CD4-positive, alpha-beta T cell treated with Interleukin-15 for 4 hours (primary cell): ENCODE measurements at places on chromosomes 2 and 18.
A peak's percentile ranks its signal among the peaks of the same experiment; 100 is the strongest.

DNA sequence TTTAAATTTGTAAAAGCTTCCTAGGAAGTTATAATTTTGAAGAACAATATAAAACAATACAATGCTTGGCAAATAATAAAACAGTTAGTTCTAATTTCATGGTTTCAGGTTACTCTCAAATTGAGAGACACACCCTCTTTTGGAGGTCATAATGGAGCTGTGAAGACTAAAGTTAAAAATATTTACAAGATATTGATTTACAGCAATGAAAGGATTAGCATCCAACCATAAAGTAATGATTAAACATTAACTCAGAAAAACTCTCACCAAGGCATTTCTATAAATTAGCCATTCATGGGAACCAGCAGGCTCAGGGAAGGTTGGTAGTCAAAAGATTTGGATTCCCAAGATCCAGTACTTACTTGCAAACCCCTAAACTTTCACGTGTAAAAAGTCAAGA is 6.4 kb downstream of the DPP4 start:
- DNase-seq = no peak

- no peak for DNase-seq
These were observed 199.9 kb downstream of the HDAC4 start for GRCh38 chr2:239200646-239201530.

GRCh38 chr18:55566456-55566935 is 21.5 kb downstream of the TCF4 start:
- DNase-seq = no peak

DNA sequence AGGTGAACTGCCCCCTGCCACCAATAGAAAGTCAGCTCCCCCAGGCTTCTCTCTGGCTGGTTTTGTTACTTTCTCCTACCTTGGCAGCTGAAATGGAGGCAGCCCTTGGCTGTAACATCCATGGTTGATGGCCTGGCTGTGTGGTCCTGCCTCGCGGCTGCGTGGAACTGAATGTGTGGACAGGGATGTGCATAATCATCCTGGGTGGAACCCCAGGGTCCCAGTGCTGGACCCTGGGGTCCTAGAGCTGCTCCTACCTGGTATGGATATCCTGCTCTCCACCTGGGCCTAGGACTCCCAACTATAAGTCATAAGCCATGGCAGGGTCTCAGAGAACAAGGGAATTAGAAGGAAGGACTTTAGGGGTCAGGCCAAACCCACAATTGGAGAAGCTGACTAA is 93.5 kb downstream of the CAPN13 start:
- no peak for DNase-seq

DNA sequence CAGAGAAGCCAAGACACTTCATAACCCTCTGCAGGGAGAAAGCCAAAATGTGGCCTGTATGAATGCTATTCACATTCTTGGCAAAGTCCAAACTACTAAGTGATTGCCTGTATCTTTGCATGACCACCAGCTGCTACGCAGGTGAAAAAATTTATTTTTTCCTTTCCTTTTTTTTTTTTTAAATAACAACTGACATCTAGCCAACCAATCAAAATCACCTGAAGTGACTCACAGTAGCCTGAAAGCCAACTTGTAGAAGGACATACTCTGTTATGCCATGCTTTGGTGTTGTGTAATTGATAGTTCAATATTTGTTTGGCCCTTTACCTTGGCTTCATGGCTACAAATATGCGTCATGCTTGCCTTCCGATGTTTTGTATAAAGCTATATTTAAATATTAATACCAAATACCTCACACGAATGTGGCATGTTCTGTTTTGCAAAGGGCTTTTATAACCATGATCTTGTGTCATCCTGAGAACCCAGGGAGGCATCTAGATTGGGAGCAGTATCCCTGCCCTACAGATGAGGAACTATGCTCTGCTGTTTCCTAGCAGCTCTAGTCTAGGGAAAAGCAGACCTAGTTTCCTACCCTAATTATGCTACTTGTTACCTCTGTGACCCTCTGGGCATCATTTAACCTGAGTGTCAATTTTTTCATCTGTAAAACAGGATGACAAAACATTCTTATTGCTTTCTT is 102.1 kb downstream of the MYOM1 start:
- no peak for DNase-seq

GRCh38 chr2:239792405-239793084 is 232.6 kb downstream of the NDUFA10 start:
- DNase-seq = no peak

- DNase-seq = no peak
These were observed 21.2 kb upstream of the ASXL2 start for GRCh38 chr2:25899404-25899970.

GRCh38 chr2:84900971-84901370 is 4.5 kb upstream of the TMSB10 start:
- no peak for DNase-seq

DNA sequence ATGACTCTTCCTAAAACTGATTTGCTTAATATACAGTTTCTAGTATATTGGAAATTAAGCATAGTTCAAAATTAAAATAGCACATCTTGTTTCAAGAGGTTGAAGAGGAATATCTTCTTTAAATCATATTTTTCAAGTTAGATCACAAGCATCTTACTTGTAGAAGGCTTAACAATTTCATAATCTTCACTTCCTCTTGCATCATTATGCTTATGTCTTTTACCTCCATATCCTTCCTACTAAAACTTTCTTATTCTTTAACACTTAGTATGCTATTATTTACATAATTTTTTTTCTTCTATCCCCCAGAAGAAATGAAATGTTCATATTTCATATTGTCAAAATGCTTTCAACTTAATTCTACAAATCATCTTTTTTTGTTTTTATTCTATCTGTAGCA is 1354.9 kb upstream of the TMEFF2 start:
- DNase-seq = no peak

GRCh38 chr18:32520771-32521170 is 50.1 kb upstream of the GAREM1 start:
- no peak for DNase-seq

DNA sequence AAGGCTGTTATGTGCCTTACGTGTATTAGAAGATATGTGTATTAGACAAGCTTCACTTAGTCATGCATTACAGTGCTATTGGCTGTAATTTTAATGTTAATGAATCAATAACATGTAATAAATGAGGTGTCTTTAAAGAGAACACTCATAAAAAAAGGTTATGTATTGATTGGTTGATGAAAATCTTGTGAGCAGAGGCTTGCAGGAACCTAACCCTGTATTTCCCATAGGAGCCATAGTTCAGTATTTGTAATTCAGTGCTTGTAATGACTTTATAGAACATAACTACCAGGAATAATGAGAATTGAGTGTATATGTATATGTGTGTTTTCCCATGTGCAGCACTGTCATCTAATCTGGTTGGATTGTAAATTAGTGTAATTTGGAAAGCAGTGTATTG is 33.2 kb downstream of the TSN start:
- no peak for DNase-seq

DNA sequence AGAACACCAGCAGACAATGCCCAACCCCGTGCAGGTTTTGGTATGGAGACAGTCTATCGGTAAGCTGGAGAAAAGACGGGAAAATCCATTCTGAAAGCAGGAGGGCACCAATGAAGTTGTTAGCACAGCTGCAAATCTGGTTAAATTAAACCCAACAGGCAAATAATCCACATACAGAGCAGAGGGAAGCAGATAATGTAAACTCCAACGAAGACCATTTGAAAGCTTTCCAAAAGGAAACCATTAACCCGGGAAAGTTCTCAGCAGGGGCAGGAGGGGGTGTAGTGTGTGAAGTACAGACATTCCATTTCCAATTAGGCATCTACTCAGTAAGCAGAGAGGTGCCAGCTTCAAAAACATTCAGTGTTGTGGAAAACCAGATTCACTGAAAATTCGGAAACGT is 10.3 kb downstream of the EDAR start:
- no peak for DNase-seq

GRCh38 chr2:95728878-95729596 is 137.2 kb downstream of the TRIM43 start:
- DNase-seq = peak; percentile 11

GRCh38 chr2:83578405-83578804 is 880.7 kb downstream of the SUCLG1 start:
- DNase-seq = no peak

DNA sequence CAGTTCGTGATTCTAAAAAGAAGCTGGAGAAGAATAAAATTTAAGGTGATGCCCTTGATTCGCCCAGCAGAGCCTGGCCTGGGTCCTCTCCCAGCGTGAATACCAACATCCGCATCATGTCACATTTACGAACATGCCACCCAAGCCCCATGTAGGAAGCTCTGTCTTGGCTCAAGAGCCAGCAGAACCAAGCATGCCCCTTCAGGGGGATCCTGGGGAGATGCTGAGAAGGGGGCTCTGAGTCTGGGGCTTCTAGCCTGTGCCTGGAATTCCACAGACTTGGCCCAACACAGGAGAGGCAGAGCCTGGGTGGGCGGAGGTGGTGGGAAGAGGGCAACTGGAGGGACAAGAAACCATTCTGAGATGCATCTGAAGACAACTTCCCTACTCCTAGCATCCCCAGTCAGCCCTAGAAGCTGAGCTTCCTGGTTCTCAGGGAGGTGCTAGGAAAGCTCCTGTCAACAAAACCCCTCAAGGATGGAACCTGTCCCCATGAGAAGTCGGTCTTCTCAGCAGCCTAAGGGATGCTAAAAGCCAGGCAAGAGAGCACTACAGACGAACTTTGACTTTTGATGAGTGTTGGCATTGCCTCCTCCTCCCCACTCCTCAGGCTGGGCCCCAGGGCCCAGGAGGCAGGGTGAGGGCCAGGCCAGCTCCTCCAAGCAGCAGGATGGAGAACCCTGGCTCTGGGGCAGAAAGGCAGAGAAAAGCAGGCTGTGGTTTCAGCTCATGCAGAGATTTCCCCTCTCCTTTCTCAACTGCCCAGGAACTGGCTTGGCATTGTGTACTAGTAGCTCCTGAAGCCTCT is 57.9 kb downstream of the POLR1A start:
- no peak for DNase-seq

DNA sequence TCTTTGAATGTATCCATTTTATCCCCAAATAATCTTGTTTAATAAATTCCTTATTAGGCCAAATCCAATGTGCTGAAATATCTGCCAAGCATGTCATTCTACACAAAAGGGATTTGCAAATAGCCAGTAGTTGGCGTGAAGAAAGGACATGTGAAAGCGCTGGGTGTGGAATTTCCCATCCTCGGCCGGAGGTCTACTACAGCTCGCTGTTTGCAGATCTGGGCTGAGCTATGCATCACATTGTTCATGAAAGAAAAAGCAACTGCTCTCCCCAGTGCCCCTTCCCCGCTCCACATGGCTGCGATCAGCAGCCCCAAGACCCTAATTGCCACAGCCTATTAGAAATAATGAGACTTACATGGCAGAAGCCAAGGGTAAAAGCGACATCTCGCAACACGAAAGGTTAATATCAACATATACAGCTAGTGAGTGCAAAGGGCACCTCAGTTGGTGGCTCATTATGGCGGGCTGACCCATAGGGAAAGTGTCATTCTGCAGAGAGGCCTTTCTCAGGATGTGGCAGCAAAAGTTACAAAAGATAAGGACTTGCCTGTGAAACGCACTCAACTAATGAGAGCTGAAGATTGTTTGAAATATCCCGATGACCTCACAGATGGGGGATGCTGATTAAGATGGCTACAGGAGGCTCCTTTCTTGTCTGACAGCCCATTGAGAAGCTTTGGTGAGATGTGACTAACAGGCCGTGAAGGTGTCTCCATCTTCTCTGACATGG is 126.9 kb upstream of the CYP1B1 start:
- no peak for DNase-seq

GRCh38 chr18:68417166-68417799 is 297.6 kb downstream of the TMX3 start:
- DNase-seq = no peak
